PC-3 (cell line): ENCODE measurements at places on chromosomes 1 and 21. TPM values are rescaled to one million over a fixed set of nuclear protein-coding genes. Genes with fewer than 3 reads are reported as not detected.

DNA sequence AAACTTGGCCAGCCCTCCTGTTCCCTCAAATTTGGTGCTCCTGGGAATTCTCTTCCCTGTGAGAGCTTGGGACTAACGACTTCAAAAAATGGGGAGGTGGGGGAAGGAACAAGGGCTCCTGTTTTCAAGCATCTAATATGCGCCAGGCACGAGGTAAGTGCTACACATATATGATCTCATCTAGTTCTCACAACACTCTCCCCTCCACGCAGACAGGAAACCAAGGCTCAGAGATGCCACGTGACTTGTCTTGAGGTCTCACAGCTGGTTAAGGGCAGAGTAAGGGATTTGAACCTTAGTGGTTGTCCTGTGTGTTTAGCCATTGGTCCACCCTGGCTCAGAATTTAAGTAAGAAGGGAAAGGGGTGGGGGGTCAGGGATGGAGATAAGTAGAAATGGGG is 125.9 kb downstream of the DMRTB1 start:
- DNase-seq: no peak

DNA sequence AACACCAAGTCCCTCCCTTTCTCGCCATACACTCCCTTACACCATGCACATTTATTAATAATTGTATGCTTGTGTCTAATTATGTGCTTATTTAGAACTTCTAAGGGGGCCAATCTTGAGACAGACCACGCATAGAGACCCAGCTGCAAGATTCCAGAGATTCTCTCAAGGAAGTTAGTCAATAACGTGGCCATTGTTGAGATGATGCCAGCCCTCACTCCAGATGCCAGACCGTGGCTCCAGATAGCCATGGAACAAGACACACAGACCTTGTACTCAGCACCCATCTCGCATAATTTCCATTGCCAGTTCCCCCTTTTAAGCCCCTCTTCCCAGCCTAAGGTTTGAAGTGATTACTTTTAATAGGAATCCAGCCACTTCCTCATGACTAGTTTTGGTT is 62.4 kb downstream of the DIRAS3 start:
- DNase-seq: no peak

GRCh38 chr1:205589046-205589445 is 42.8 kb downstream of the ELK4 start:
- no peak for DNase-seq

GRCh38 chr1:41812453-41812852 is 106.3 kb downstream of the HIVEP3 start:
- DNase-seq: peak; percentile 55

Gene FCMR
- total RNA-seq: 1.5 and 4.6 TPM in 2 replicates

Gene BCAR3
- total RNA-seq: 169 and 171 TPM in 2 replicates
